Tibial nerve (tissue), 4 donors: ENCODE measurements at places on chromosomes 1 and 21. TPM values are rescaled to one million over a fixed set of nuclear protein-coding genes. Genes with fewer than 3 reads are reported as not detected.
A peak's percentile ranks its signal among the peaks of the same experiment; 100 is the strongest.

- H3K4me1 ChIP-seq, result peaks cover 19% of the 10 kb centered on the region
- H3K27me3 ChIP-seq, result no peaks in the 10 kb centered on the region
- H3K27ac ChIP-seq, result no peak overlapping the region
- H3K36me3 ChIP-seq, result no peaks in the 10 kb centered on the region
- no peak for DNase-seq
Measured at GRCh38 chr21:16969636-16970035, 543.2 kb upstream of the CXADR start.

COL24A1 gene
- 2.8 TPM for total RNA-seq

GRCh38 chr1:33633019-33633801, 160.8 kb downstream of the ZSCAN20 start:
- H3K36me3 ChIP-seq, result no peaks in the 10 kb centered on the region
- H3K27ac ChIP-seq, result no peak overlapping the region
- no peak overlapping the region for H3K4me3 ChIP-seq
- DNase-seq, result peak; percentile 86

MYCL gene
- 1.8 TPM for total RNA-seq

CD244 gene
- 0.98 TPM for total RNA-seq

GRCh38 chr1:71948561-71948960, 333.8 kb downstream of the NEGR1 start:
- H3K4me3 ChIP-seq, result no peak overlapping the region
- H3K27ac ChIP-seq, result no peak overlapping the region
- H3K4me1 ChIP-seq, result peaks cover 12% of the 10 kb centered on the region
- H3K36me3 ChIP-seq, result no peaks in the 10 kb centered on the region
- no peaks in the 10 kb centered on the region for H3K27me3 ChIP-seq
- DNase-seq, result no peak

- no peaks in the 10 kb centered on the region for H3K36me3 ChIP-seq
- H3K4me3 ChIP-seq, result no peak overlapping the region
- peaks cover 73% of the 10 kb centered on the region for H3K4me1 ChIP-seq
- no peak for DNase-seq
- no peaks in the 10 kb centered on the region for H3K27me3 ChIP-seq
- H3K27ac ChIP-seq, result peak overlapping the region; percentile 99
Measured at GRCh38 chr1:8425150-8425780, 107.4 kb downstream of the SLC45A1 start.

DNA sequence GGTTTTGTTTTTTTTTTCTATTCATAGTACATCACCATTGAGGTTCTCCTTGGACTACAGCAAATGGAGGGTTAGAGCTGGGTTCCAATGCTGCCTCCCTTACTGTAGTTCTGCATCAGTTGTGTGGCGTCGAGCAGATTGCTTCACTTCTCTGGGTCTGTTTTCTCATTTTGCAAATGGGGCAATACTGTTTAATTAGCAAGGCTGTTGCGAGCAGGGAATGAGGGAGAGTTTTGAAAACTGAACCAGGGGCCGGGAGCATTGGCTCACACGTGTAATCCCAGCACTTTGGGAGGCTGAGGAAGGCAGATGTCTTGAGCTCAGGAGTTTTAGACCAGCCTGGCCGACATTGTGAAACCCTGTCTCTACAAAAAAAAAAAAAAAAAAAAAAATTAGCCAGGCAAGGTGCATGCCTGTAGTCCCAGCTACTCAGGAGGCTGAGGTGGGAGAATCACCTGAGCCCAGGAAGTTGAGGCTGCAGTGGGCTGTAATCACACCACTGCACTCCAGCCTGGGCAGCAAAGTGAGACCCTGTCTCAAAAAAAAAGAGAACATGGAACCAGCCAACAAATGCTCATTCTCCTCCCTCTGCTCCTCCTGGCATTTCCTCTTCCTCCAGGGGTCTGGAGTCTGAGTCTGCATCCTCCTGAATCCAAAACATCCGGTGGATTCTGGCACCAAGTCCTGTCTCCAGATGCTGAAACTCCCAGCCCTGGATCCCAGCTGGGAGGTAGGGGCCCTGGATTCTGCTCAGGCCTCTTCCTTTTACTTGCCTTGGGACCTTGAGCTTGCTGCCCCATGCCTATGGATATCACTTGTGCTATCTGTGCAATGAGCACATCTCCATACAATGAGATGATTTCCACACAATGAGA, 3.7 kb upstream of the PLOD1 start:
- peak overlapping the region; percentile 68 for H3K27ac ChIP-seq
- H3K4me1 ChIP-seq, result peaks cover 53% of the 10 kb centered on the region
- DNase-seq, result no peak
- no peak overlapping the region for H3K4me3 ChIP-seq

DNA sequence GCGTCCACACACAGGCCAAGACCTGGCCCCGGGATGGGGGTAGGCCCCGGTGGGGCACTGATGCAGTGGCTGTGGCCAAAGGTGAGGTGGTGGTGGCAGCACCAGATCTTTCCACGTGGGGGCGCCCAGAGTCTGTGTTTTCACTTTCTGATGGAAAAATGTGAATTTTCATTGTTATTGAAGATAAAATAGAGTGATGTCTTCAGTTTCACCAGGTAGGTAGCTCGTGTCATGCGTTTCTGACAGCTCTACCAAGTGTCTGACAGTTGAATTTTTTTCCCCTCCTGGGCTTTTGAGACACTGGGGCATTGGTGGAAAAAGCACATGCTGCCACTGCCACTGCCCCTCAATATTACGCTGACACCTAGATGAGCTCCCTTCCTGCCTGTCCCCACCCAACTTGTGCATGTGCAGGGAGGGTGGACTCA, 40.0 kb upstream of the MAGOH start:
- no peak overlapping the region for H3K4me3 ChIP-seq
- peak; percentile 74 for DNase-seq
- H3K27ac ChIP-seq, result no peak overlapping the region
- H3K36me3 ChIP-seq, result no peaks in the 10 kb centered on the region
- no peaks in the 10 kb centered on the region for H3K27me3 ChIP-seq

DNASE2B gene
- total RNA-seq, result not detected

GRCh38 chr21:24424776-24425175, 1182.5 kb downstream of the MRPL39 start:
- DNase-seq, result no peak
- no peaks in the 10 kb centered on the region for H3K36me3 ChIP-seq
- no peak overlapping the region for H3K27ac ChIP-seq
- H3K4me3 ChIP-seq, result no peak overlapping the region
- H3K4me1 ChIP-seq, result no peaks in the 10 kb centered on the region

TTC24 gene
- not detected for total RNA-seq

DYNLT5 gene
- not detected for total RNA-seq

GRCh38 chr1:25137521-25138395, 94.5 kb downstream of the SYF2 start:
- DNase-seq, result no peak
- no peaks in the 10 kb centered on the region for H3K4me1 ChIP-seq
- H3K27me3 ChIP-seq, result no peaks in the 10 kb centered on the region
- H3K36me3 ChIP-seq, result no peaks in the 10 kb centered on the region
- H3K4me3 ChIP-seq, result no peak overlapping the region
- H3K27ac ChIP-seq, result no peak overlapping the region

- H3K27ac ChIP-seq, result no peak within 1 kb of the TSS
- no peak within 1 kb of the TSS for H3K4me3 ChIP-seq
- no peak for DNase-seq
- H3K27me3 ChIP-seq, result peaks cover 3% of the 10 kb centered on the region
- no peaks in the 10 kb centered on the region for H3K36me3 ChIP-seq
- H3K4me1 ChIP-seq, result peaks cover 6% of the 10 kb centered on the region
Measured at GRCh38 chr1:34929497-34929852, at the start of gene DLGAP3. DLGAP3 (minus strand) TSS chr1:34929650; CDS start chr1:34905383, 24,267 bp downstream.

DNA sequence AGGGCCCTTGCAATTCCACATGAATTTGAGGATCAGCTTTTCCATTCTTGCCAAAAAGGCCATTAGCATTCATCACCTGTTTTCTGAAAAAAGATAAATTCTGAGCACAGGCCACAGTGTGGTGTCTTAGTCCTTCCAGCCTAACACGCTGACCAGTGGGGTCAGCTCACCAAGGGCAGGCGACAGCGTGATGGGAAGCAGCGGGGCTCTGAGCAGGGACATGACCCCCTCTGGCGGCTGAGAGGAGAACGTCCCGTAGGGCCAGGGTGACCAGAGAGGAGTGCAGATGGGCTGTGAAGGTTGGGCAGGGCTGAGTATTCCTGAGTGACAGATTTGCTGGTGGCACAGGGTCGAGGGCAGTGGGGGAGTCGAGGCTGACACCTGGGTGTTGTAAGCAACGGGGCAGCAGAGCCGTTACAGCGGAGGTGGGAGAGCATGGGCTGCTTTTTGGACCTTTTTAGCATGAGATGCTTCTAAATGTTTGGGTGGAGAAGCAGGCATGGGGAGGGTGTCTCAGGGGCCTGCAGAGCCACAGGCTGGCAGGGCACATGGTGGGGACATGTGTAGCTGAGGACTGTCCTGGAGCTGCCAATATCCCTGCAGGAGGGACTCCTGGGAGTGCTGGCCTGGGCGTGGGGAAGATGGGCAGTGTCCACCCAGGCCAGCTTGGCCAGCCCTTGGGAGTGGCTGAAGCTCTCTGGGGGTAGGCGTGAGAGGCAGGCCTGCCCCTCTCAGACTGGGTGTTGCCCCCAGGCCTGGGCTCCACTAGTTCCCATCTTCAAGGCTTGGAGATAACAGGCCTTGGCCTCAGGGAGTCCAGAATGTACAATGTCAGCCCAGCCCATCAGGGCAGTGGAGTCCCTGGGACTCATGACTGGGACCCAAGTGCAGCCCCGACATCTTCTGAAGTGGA, 8.6 kb upstream of the CALML6 start:
- no peak overlapping the region for H3K4me3 ChIP-seq
- DNase-seq, result peak; percentile 69
- peak overlapping the region; percentile 18 for H3K27ac ChIP-seq
- H3K27me3 ChIP-seq, result no peaks in the 10 kb centered on the region

BROX gene
- 36.9 TPM for total RNA-seq

HOOK1 gene
- 0.87 TPM for total RNA-seq

DNA sequence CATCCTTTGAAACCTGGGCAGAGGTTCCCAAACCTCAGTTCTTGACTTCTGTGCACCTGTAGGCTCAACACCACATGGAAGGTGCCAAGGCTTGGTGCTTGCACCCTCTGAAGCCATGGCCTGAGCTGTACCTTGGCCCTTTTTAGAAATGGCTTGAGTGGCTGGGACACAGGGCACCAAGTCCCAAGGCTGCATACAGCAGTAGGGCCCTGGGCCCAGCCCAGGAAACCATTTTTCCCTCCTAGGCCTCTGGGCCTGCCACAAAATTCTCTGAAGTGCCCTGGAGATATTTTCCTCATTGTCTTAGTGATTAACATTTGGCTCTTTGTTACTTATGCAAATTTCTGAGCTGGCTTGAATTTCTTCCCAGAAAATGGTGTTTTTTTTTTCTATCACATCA, 65.6 kb upstream of the ACTRT2 start:
- H3K4me3 ChIP-seq, result no peak overlapping the region
- no peaks in the 10 kb centered on the region for H3K27me3 ChIP-seq
- H3K36me3 ChIP-seq, result no peaks in the 10 kb centered on the region
- H3K27ac ChIP-seq, result no peak overlapping the region

DNA sequence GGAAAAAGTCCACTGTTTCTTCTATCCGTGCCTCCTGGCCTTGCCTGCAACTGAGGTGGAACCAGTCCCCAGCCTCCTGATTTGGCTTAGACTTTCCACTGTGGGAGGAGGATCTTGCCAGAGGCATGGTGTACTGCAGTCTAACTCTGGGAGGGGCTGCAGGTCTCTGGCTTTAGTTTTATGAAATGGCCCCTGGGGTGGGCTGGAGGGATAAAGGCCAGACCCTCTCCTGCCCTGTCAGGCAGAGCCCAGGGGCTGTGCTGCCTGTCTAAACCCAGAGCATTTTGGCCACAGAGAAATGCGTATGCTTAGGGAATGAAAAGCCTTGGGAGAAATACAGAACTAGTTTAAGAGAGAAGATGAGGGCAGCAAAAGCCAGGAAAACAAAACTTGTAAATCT, 73.0 kb downstream of the ABCA4 start:
- peak overlapping the region; percentile 62 for H3K27ac ChIP-seq
- peaks cover 8% of the 10 kb centered on the region for H3K4me1 ChIP-seq
- DNase-seq, result no peak
- no peak overlapping the region for H3K4me3 ChIP-seq

DNA sequence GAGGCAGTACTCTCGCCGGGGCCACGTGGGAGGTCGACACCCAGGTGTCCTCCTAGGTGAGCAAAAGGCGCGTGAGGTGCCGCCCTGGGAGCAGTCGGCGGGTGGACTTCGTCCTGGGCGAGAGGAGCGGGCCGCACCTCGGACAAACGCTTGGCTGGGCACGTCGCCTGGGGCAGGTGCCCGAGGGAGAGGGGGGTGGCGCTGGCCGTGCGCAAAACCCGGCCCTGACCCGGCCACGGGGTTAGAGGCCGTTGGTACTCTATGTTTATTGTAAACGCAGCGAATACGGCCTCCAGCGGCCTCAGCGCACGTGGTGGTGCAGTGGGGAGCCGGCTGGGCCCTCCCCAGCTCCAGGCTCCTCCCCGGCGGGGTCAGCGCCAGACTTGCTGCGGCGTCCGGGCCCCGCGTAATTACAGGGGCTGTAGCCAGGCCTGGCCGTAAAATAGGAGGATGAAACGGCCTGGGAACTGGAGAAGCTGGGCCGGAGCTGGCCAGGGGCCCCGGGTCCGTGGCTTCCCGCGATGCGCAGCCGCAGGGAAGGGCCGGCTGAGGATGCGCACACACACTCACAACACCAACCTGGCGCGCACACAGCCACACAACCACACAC, 1.6 kb upstream of the EFNA1 start:
- DNase-seq, result peak; percentile 54
- peak overlapping the region; percentile 84 for H3K27ac ChIP-seq
- peaks cover 2% of the 10 kb centered on the region for H3K36me3 ChIP-seq

PPM1J gene
- 2.4 TPM for total RNA-seq

DNA sequence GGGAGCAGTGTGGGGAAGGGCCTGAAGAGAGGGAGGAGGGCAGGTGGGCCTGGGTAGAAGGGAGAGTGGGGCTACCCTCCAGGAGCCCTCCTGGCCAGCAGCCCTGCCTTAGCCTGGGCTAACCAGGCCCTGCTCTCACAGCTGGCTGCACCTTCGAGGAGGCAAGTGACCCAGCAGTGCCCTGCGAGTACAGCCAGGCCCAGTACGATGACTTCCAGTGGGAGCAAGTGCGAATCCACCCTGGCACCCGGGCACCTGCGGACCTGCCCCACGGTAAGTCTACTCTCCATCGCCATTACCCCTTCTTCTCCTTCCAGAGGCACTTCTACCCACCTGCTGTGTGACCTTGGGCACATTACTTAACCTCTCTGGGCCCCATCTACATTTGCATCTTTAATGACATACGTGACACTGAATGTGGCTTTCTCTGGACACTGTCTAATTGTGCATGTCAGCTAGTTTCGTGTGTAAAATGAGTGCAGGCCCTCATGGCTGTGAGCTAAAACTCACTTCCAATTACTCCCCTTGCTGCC, 18.9 kb downstream of the PTPRU start:
- no peak overlapping the region for H3K4me3 ChIP-seq
- no peaks in the 10 kb centered on the region for H3K4me1 ChIP-seq
- H3K27me3 ChIP-seq, result no peaks in the 10 kb centered on the region
- no peak overlapping the region for H3K27ac ChIP-seq
- no peaks in the 10 kb centered on the region for H3K36me3 ChIP-seq
- no peak for DNase-seq

GRCh38 chr1:17212487-17213121, 7.7 kb downstream of the PADI1 start:
- no peak for DNase-seq
- no peaks in the 10 kb centered on the region for H3K36me3 ChIP-seq
- no peak overlapping the region for H3K4me3 ChIP-seq
- H3K27me3 ChIP-seq, result peaks cover 23% of the 10 kb centered on the region
- no peak overlapping the region for H3K27ac ChIP-seq
